ENCODE measurements at places on chromosomes 16 and 17.

- H3K27ac ChIP-seq: peak overlapping the region; percentile 98
- no peak for DNase-seq
- H3K27me3 ChIP-seq: no peaks in the 10 kb centered on the region
- H3K4me3 ChIP-seq: peak overlapping the region; percentile 99
- H3K36me3 ChIP-seq: peaks cover 44% of the 10 kb centered on the region
These were observed 1.0 kb downstream of the DCTN5 start for GRCh38 chr16:23642246-23642774.

GRCh38 chr17:70308618-70309017 is 139.3 kb downstream of the KCNJ2 start:
- H3K4me3 ChIP-seq: no peak overlapping the region
- no peaks in the 10 kb centered on the region for H3K27me3 ChIP-seq
- no peaks in the 10 kb centered on the region for H3K36me3 ChIP-seq
- DNase-seq: no peak

DNA sequence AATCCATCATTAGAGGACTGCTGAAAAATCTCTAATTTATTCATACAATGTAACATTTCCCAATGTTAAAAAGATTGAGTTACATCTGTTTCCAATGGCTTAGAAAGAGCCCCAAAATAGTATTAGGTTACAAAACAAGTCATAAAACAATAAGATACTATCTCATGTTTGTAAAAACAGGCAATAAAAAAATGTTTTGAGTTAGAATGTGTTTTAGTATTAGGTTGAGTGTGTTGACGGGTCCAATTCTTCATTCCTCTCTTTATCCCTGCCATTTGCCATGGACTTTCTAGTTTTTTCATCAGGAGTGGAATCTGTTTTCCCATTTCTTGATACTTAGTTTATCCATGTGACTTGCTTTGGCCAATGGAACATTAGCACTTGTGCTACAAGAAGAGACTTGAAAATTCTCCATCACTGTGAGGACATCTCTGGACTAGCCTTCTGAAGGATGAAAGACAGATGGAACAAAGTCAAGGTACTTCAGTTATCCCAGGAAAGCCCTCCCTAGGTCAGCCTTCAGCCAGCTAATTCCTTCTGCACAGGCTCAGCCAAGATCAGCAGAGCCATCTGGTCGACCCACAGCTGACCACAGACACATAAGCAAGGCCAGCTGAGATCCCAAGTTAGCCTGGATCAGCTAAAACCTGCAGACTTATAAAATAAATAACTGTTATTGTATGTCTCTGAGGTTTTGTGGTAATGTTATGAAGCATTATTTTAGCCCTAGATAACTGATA is 83.3 kb downstream of the HS3ST3A1 start:
- H3K4me3 ChIP-seq: no peak overlapping the region
- H3K27me3 ChIP-seq: peaks cover 3% of the 10 kb centered on the region
- H3K4me1 ChIP-seq: no peaks in the 10 kb centered on the region

DNA sequence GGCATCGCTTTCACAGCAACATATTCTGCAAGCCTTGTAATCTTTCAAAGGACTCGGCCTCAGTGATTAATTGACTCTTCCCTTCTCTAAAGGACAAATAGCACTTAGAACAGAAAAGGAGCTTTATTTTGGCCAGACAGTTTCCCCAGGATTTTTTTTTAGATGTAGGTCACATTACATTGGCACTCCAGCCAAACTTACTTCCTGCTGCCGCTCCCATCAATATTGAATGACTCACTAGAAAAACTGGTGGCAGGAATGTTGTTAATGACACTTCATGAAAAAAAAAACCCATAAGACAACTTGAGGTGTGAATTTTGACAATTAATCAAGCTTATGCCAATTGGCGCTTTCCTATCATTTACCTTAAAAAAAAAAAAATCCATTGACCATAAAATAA is 432.6 kb downstream of the TOX3 start:
- H3K4me3 ChIP-seq: no peak overlapping the region
- H3K27me3 ChIP-seq: no peaks in the 10 kb centered on the region
- DNase-seq: no peak
- H3K4me1 ChIP-seq: no peaks in the 10 kb centered on the region

- H3K27me3 ChIP-seq: no peaks in the 10 kb centered on the region
- H3K36me3 ChIP-seq: no peaks in the 10 kb centered on the region
- H3K4me1 ChIP-seq: no peaks in the 10 kb centered on the region
- no peak overlapping the region for H3K27ac ChIP-seq
- H3K4me3 ChIP-seq: no peak overlapping the region
- DNase-seq: no peak
These were observed 159.9 kb upstream of the EEF2KMT start for GRCh38 chr16:5257462-5257861.

DNA sequence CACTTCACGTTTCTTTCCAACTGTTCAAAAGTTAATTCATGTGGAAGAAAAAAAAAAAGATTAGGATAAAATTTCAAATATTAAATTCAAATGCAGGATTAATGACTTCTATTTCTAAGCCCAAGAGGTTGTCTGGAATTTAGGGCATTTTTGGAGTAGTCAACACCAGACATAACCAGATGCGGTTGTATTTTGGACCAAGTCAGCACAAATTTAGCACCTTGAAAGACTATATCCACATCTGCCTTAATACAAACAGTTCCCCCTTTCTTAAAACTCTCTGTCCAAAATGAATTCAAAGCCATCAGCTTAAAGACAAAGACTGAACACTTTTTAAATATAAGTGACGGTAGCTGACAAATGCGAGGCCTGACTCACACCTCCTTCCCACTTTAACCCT is 282.9 kb downstream of the C16orf95 start:
- H3K36me3 ChIP-seq: no peaks in the 10 kb centered on the region
- H3K4me1 ChIP-seq: no peaks in the 10 kb centered on the region
- no peak overlapping the region for H3K27ac ChIP-seq
- no peak overlapping the region for H3K4me3 ChIP-seq

- no peaks in the 10 kb centered on the region for H3K36me3 ChIP-seq
- H3K27ac ChIP-seq: no peak overlapping the region
- H3K4me3 ChIP-seq: no peak overlapping the region
- no peaks in the 10 kb centered on the region for H3K4me1 ChIP-seq
These were observed 25.9 kb downstream of the ABCC12 start for GRCh38 chr16:48129926-48130325.

GRCh38 chr17:21162394-21162775 is 35.6 kb downstream of the DHRS7B start:
- H3K4me3 ChIP-seq: no peak overlapping the region
- no peaks in the 10 kb centered on the region for H3K27me3 ChIP-seq
- H3K27ac ChIP-seq: no peak overlapping the region
- no peak for DNase-seq

DNA sequence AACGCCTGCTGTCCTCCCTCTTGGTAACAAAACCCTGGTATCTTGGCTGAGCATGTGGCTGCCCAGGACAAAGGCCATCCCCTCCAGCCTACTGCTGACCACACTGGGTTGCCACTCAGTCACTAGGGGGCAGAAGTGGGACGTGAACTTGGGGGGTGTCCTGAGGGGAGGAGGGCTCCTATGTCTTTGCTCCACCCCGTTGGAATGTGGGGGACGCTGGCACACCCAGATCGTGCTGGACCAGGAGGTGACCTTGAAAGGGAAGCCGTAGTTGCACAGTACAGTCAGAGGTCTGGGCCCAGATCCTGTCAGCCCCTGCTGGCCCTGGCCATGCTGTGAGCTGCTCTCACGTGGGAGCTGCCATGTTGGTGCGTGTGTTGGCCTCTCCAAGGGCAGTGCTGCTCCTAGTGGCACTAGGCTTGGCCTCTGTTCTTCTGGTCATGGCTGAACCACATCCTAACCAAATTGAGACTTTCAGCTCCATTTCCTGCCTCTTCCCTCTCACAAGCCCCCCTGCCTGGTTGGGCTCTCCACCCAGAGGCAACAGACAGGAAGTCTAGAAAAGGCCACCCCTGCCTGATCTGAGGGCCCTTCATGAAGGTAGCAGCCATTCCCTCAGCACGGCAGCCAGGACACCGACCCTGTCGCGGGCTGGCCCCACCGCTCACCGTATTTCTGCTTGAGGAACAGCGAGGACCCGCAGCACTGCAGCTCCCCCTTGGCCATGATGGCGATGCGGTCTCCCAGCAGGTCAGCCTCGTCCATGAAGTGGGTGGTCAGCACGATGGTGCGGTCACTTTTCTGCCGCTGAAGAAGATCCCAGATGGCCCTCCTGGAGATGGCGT is 29.0 kb upstream of the RNPS1 start:
- H3K4me3 ChIP-seq: peak overlapping the region; percentile 18
- peak overlapping the region; percentile 84 for H3K27ac ChIP-seq
- H3K36me3 ChIP-seq: peaks cover 3% of the 10 kb centered on the region
- H3K4me1 ChIP-seq: peaks cover 18% of the 10 kb centered on the region
- DNase-seq: peak; percentile 63

GRCh38 chr17:8137645-8138373 is 13.9 kb upstream of the HES7 start:
- peaks cover 4% of the 10 kb centered on the region for H3K27me3 ChIP-seq
- peaks cover 5% of the 10 kb centered on the region for H3K4me1 ChIP-seq
- no peak for DNase-seq
- peaks cover 26% of the 10 kb centered on the region for H3K36me3 ChIP-seq

DNA sequence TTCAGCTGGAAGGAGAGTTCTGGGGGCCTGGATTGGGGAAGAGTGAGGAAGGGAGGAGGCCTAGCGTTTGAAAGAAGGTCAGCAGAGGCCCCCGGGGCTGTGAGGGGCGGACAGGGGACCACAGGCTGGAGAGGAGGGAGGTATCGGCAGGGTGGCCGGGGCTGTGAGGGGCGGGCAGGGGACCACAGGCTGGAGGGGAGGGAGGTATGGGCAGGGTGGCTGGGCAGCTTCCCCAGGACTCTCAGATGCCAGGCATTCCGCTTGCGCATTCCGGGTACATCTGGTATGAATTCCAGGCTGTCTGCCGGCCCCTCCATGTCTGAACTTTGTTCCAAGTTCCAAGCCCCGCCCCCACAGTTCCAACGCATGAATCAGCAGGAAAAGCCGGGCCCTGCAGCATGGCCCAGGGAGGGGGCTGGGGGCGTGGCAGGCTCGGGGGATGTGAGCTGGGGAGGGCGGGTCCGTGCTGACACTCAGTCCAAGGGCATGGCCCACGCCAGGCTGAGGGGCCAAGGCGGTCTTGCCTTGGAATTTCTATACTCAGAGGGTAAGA is 4.3 kb upstream of the TLCD2 start:
- peaks cover 15% of the 10 kb centered on the region for H3K27me3 ChIP-seq
- peaks cover 41% of the 10 kb centered on the region for H3K4me1 ChIP-seq
- no peak for DNase-seq
- peak overlapping the region; percentile 95 for H3K4me3 ChIP-seq

- peaks cover 69% of the 10 kb centered on the region for H3K36me3 ChIP-seq
- no peak overlapping the region for H3K27ac ChIP-seq
- H3K27me3 ChIP-seq: no peaks in the 10 kb centered on the region
- H3K4me3 ChIP-seq: no peak overlapping the region
- no peak for DNase-seq
- peaks cover 14% of the 10 kb centered on the region for H3K4me1 ChIP-seq
These were observed 7.7 kb downstream of the PSMD7 start for GRCh38 chr16:74304164-74304834.

GRCh38 chr17:68532826-68533225 is 20.6 kb downstream of the PRKAR1A start:
- H3K27me3 ChIP-seq: no peaks in the 10 kb centered on the region
- no peak for DNase-seq
- no peak overlapping the region for H3K4me3 ChIP-seq
- peaks cover 55% of the 10 kb centered on the region for H3K36me3 ChIP-seq

GRCh38 chr17:80839511-80839941 is 152.1 kb upstream of the CHMP6 start:
- H3K4me1 ChIP-seq: peaks cover 18% of the 10 kb centered on the region
- no peak for DNase-seq
- no peak overlapping the region for H3K27ac ChIP-seq
- no peak overlapping the region for H3K4me3 ChIP-seq
- H3K36me3 ChIP-seq: peaks cover 28% of the 10 kb centered on the region

DNA sequence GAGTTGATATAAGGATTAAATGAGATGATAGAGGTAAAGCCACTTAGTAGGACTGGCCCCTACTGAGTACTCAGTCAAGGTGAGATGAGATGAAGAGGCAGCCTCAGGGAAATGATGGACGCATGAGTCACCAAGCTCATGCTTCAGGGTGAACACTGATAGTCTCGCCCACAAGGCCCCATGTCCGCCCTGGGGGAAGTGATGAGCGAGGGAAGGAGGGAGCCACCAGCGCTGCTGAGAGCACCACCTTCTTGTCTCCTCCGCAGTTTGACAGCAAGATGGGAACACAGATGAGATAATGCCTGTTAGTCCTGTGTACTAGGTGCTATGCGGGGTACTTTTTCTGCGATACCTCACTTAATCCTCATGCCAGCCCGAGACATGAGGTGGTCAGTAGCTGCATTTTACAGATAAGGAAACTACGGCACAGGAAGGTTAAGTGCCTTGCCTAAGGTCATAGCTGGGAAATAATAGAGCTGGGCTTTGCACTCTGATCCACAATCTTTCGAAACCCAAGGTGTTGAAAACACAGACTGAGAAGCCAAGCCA is 383.0 kb downstream of the CPPED1 start:
- DNase-seq: no peak
- H3K27me3 ChIP-seq: no peaks in the 10 kb centered on the region
- no peak overlapping the region for H3K4me3 ChIP-seq
- no peaks in the 10 kb centered on the region for H3K36me3 ChIP-seq
- H3K27ac ChIP-seq: no peak overlapping the region

GRCh38 chr16:77435272-77435820 is 512 bp upstream of the ADAMTS18 start:
- no peak overlapping the region for H3K4me3 ChIP-seq
- no peak overlapping the region for H3K27ac ChIP-seq
- H3K36me3 ChIP-seq: no peaks in the 10 kb centered on the region

- H3K36me3 ChIP-seq: no peaks in the 10 kb centered on the region
- no peaks in the 10 kb centered on the region for H3K4me1 ChIP-seq
- H3K27ac ChIP-seq: no peak overlapping the region
- H3K4me3 ChIP-seq: no peak overlapping the region
- peaks cover 5% of the 10 kb centered on the region for H3K27me3 ChIP-seq
These were observed 8.4 kb upstream of the GAA start for GRCh38 chr17:80092959-80093358.

GRCh38 chr16:53892155-53892554 is 188.2 kb downstream of the FTO start:
- no peak overlapping the region for H3K4me3 ChIP-seq
- peaks cover 14% of the 10 kb centered on the region for H3K4me1 ChIP-seq
- no peaks in the 10 kb centered on the region for H3K27me3 ChIP-seq
- no peak overlapping the region for H3K27ac ChIP-seq
- H3K36me3 ChIP-seq: peaks cover 6% of the 10 kb centered on the region

DNA sequence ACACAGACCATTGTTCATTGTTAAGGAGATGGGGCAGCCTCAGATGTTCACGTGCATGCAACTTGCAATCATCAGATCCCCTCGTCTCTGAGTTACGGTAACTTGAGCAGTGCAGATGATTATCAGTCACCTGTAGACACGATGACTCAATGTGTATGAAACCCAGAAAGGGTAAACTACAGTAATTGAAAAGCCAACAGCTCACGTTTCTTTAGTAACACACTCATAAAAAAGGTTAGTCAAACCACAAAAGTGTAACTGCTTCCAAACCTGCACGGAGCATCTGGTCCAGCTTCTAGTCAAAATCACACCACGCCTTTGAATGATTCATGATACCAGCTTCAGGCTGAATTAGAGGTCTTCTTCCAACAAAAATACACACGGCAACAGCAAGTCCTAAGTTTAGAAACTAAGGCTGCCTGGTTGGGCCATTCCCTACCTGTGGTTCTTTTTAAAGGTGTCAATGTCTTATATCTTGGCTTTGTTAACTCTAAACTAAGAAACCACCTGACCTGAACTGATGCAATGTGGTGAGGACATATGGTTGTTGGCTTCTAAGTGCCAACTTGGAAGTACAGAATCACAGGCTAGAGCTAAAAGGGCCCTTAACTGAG is 32.3 kb downstream of the GRB7 start:
- peaks cover 92% of the 10 kb centered on the region for H3K4me1 ChIP-seq
- peaks cover 66% of the 10 kb centered on the region for H3K36me3 ChIP-seq
- DNase-seq: peak; percentile 60

Data from activated CD8-positive, alpha-beta T cell treated with anti-CD3 and anti-CD28 coated beads, Interleukin-2, amount 10 ng/mL, durations not matched to agents 7 days and 5 days (primary cell).